ENCODE measurements at places on chromosomes 16 and 17. TPM values are rescaled to one million over a fixed set of nuclear protein-coding genes. Genes with fewer than 3 reads are reported as not detected.

Gene KRT15
- 3.4 TPM for total RNA-seq

Gene GAS2L2
- not detected for total RNA-seq

DNA sequence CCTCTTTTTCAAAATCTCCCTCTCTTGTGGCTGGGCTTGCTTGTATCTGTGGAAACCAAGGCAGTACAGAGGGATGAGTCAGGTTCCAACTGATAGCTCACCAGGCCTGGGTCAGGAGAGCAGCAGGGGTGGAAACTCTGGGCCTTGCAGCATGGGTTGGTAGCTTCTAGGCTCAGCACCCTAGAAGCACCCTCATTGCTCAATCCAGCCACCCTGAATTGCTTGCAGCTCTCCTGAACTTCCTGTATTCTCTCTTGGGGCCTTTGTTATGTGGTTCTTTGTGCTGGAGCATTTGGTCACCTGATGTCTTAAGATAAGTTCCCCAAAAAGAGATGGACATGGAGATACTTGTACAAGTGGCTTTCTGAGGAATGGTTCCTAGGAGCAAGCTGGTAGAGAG lies 169.4 kb downstream of the IRX5 start:
- no peak for DNase-seq

Gene FGF11
- 0.42 TPM for total RNA-seq

GRCh38 chr16:11499295-11500089 lies 87.2 kb downstream of the LITAF start:
- DNase-seq: no peak

Data from pulmonary artery endothelial cell (primary cell).